ENCODE measurements at places on chromosomes 1 and 21.

DNA sequence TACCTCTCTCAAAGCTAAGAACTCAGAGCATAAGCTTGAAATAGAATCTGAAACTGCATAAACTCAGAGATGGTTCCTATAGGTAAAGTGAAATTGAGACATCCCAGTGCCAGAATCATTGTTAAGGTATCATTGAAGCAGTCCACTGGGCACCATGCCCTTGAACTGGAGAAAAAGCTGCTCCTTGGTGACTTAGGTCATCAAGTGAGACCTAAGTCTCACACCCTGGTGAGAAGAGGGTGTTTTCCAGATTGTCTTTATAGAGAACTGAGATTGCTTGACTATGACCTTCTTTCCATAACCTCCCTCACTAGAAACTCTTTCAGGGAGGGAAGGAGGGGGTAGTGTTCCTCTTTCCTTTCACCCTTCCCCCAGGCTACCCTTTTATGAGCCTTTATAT, 9.4 kb upstream of the ATP6V1G3 start:
- DNase-seq: no peak

DNA sequence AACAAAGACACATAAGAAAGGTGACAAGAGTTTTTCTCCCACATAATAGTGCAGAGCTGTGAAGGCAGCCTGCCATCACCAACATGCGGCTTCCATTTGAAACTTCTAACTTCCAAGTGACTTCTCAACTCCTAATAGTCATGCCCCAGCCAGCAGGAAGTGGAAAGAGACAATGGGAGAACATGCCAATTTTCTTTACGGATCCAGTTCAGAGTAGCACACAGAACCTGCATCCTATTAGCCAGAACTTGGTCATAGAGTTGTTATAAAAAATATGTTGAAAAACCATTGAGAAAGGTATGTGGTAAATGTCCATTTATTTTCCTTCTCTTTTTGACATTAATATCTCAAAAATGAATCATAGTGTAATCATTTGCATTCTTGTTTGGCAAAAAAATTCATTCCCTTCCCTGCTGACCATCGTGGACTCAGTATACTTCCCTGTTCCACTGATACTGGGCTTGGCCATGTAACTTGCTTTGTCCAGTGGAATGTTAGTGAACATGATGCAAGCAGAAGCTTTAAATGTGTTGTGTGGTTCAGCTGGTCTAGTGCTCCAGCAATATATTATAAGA, 197.4 kb downstream of the SEC16B start:
- DNase-seq: no peak

GRCh38 chr1:186409091-186409490, 33.5 kb downstream of the ODR4 start:
- DNase-seq: no peak

- no peak for DNase-seq
Observed at GRCh38 chr1:53642215-53642555, 96.8 kb downstream of the GLIS1 start.

- no peak for DNase-seq
Observed at GRCh38 chr21:46081022-46081861, 16.7 kb upstream of the COL6A2 start.

- no peak for DNase-seq
Observed at GRCh38 chr1:77825131-77825709, 45.8 kb downstream of the MIGA1 start.
